Stimulated activated CD8-positive, alpha-beta memory T cell treated with anti-CD3 and anti-CD28 coated beads, Interleukin-2, amount 100 ng/mL, for 1 hour (primary cell): ENCODE measurements at places on chromosomes 6 and 20.

DNA sequence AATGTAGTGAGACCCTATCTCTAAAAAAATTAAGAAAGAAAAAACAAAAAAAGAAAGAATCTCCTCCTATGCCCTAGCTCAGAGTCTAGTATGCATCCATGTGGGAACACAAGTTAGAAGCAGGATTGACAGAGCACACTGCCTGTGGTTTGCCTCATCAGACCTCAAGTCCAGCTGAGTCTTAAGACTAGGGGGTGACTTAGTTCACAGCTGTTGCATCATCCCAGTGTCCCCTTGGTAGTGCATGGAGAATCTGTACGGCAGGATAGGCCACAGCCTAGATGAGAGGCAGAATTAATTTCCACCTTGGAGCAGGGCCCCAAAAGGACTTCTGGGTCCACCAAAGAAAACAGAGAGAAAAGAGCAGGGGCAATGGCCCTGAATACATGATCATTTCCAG lies 13.7 kb downstream of the PNPLA1 start:
- DNase-seq = no peak

DNA sequence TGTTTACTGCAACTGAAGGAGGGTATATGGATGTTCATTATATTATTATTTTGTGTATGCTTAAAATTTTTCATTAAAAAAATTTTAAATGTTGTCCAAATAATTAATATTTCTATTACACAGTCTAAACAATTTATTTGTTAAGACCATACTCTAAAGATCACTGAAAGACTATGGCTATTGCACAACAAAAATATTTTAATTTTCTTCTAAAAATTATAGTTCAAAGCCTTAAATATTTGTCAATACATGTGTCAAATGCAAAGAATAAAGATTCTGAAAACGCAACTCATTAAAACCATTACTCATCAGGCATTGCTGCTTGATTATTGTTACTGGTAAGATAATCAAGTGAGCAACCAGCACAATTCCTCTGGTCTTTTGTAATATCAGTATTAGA lies 2.2 kb downstream of the MMS22L start:
- DNase-seq = no peak

DNA sequence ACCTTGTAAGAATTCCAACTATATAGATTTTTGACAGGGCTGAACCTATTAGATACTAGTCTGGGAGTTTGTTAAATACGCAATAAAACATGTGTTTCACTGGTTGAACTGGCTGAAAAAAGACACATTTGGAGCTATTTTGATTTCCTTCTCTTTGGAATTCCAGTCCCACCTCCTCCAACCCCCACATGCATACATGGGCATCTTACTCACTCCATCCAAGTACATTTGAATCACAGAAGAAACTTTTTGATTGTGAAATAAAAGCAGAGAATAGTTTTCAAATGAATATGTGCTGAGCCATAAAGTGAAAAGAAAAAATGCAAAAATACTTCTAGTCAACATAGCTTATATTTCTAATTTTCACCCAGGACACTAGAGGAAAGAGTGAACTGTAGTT lies 33.9 kb upstream of the STXBP5 start:
- no peak for DNase-seq

DNA sequence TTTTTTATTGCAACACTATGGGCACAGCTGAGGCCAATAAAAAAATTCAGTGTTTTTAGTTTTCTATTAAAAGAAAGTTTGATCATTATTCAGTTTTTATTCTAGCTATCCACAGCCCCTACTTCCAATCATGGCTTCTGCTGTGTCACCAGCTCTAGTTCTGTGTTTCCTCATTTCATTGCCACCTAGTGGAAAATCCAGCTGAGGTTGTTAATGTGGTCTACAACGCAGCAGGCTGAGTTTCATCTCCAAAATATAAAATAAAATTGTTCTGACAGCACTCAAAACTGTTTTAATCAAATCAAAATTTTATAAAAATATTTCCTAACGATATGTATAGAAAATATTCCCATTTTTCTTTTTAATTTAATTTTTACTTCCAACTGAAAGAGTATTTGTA lies 13.6 kb downstream of the COL9A1 start:
- no peak for DNase-seq

DNA sequence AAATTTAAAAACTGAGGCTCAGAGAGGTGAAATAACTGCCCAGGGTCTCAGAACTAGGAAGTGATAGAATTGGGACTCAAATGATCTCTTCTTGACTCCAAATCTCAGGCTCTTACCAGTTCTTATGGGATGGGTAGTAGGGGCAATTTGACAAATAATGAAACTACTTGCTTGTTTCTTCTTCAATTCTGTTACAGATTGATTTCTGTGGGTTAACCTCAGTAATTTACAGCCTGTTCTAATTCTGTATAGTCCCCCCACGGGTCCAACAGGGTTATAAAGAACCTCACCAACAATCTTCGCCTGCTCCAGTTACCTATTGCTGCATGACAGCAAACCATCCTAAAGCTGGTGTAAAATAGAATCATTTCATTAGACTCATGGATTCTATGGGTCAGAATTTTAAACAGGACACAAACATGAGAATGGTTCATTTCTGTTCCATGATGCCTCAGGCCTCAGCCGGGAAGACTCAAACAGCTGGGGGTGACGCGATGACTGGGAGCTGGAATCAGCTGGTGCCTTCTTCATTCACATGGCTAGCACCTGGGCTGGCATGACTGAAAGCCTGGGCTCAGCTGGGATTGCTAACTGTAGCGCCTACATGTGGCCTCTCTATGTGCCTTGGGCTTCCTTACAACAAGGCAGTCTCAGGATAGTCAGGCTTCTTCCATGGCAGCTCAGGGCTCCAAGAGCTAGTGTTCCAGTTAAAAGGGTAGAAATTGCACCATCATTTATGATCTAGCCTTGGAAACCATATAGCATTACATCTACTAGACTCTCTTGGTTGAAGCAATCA lies 6.6 kb upstream of the WFDC2 start:
- DNase-seq = no peak

GRCh38 chr6:146355521-146356100 lies 188.0 kb upstream of the RAB32 start:
- no peak for DNase-seq

DNA sequence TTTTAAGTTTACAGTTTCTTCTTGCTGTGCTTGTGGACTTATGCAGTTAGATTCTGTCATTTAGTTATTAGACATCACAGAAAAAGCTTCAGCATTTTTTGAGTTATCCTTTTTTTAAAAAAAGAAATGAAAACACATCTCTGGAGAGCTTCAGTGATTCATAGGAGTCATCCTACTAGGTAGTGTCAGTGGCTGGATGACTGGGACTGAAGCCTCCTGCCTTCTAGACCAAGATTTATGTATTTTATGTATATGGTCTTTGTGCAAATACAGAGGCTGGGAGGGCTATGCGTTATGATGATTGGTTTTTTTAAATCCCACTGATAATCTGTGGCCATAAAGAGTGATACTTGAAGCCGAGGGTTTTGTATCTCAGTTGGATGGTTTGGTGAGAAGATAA lies 125.9 kb upstream of the JAG1 start:
- no peak for DNase-seq

GRCh38 chr20:44438782-44439181 lies 36.9 kb upstream of the TTPAL start:
- DNase-seq = no peak

DNA sequence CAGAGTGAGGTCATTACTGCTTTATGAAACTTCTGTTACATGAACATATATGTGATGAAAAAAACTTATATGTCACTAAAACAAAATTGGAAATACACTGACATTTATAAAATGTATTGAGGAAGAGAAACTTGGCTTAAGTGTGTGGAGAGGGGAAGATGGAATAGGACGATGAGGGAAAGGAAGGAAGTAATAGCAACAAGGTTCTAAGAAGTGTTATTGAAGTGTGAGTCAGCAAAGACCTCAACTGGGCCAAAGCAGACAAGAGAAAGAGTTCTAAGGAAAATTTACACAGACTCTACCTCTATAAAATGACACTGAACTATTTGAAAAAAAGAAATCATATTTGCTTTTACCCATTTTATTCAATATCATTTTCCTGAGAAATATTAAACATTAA lies 38.3 kb downstream of the SNX3 start:
- DNase-seq = no peak

DNA sequence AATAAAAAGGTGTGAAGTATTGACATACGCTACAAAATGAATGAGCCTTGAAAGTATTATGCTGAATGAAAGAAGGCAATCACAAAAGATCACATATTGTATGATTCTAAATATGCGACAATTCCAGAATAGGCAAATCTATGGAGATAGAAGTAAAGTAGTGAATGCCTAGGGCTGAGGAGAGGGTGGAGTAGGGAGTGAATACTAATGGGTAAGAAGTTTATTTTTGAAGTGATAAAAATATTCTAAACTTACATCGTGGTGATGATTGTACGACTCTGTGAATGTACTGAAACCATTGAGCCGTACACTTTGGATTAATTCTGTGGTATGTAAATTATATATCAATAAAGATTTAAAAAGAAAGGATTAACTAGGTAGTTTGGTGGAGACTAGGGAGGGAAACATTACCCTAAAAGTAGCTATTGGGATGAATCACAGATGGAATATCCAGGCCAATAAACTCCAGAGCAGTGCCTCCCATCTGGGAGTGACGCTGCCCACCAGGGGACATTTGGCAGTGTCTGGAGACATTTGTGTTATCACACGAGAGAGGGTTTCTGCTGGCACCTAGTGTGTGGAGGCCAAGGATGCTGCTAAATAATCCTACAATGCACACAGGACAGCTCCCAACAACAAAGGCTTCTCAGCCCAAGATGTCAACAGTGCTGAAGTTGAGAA lies 214.2 kb upstream of the PCSK2 start:
- DNase-seq = no peak

DNA sequence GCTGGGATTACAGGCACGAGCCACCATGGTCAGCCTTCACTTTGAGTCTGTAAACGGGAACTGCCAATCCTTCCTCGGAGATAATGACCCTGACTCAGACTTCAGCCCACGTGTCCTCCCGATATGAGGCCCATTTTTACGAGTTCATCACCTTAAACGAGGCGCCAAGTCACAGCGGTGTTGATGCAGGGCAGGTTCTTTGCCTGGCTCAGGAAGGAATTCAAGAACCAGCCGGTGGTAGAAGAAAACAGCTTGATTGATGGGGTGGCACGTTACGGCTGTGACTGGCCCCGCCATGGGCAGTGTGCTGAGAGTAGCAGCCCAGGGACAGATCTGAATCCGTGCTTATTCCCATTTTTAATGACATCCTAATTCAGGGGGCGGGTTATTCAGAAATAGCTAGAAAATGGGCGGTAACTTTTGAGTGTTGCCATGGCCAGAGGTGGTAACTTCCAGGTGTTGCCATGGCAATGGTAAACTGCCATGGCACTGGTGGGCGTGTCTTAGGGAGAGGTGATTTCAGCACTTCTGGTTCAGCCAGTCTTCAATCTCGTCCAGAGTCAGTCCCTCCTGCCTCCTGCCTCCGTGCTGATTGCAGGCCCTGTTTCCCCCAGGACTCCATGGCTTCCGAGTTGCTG lies 9.1 kb upstream of the MAP1LC3A start:
- no peak for DNase-seq

- DNase-seq = no peak
Measured at GRCh38 chr6:19311786-19312185, 525.4 kb upstream of the ID4 start.

GRCh38 chr6:90720404-90720803 lies 133.5 kb upstream of the MAP3K7 start:
- DNase-seq = no peak

DNA sequence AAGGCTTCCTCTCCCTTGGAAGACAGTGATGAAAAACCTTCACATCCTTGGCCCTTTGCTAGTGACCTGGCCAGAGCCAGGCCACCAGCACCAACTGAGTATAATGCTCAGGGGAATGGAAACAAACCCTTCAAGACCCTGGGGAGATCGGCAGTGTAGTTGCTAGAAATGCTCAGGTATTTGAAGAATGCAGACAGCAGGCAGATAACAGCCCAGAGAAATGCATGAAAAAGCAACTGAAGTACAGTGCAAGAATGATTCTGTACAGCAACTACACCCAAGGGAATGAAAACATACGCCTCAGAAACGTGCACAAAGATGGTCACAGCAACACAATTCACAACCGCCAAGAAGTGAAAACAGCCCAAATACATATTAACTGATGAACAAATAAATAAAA lies 41.1 kb downstream of the PPP1R3G start:
- DNase-seq = no peak

DNA sequence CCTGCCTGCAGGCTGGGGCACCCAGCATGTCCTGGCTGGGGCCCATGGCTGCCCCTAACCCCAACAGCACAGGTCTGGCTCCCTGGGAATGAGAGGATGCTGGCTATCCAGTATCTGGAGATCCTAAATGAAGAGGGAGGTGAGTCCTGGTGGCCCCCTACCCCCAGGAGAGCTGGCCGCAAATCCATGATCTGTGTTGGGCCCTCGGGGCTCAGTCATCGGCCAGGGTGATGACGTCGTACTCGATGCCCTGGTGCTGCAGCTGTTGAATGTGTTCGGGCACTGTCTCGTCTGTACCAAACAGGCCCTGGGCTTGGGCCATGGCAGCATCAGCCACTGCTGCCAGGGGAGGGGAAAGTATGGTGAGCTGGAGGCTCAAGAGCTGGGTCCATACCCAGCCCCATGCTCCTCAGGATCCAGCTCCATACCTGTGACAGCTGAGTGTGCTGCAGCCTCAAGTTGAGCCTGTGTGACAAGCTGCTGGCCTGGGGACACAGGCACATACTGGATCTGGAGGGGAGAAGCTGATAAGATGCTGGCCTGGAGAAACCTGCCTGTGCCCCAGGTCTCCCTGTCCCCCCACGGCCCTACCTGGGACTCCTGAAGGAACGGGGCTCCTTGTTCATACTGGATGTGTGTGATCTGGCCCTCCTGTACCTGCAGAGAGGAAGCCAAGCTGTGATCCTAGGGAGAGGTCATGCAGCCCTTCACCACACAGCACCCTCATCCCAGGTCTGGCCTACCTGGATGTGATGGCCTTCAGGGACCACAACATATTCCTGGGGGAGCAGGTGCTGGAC lies 14.5 kb downstream of the PCIF1 start:
- DNase-seq = no peak

GRCh38 chr20:48920527-48921167 lies 864 bp upstream of the ARFGEF2 start:
- no peak for DNase-seq

DNA sequence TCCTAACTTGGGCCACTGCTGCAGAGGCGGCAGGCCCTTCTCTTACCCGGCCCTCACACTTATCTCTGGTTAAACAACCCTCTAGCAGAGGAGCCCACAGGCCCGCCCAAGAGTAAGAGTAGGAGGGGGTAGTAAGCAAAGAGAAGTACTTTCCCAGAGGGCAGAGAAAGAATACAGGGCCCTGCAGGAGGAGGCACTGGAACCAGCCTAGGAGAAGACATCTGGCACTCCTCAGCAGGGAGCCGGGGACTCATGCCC lies 10.1 kb downstream of the MTCH1 start:
- DNase-seq = no peak

DNA sequence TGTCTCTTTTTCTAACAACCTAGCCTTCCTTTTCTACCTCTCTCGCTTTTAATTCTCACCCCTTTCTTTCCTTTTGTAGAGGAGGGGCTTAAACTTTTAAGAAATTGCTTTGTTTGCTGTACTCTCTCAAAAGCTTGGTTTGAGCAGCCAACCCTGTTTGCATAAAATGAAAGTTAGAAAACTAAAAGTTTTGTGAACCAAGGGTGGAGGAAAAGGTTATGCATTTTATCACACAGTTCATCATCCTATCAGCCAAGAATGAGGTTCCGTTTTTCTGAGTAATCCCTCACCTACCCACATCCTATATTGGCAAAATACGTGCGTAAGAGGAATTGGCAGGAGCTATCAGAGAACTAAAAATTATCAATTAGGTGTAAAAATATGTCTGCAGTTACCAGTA lies 42.8 kb upstream of the LOC128125822 start:
- DNase-seq = no peak
